ENCODE measurements at places on chromosomes 7 and 10.

DNA sequence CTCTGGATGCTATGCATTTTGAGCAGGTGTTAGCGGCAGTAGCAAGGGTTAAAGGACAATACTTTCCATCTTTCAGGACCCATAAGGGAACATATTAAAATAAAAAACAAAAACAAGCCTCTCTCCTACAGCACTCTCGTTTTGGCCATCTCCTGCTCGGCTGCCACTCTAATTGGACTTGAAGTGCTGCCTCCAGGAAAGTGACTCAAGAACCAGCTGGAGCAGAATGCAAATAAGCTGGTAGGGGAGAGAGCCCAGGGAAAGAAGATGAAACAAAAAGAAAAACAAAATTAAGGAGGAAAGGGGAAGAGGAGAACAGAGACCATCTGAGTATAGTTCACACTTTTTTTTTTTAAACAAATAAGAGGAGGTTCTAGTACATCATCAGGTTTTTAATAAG, 65.6 kb downstream of the HBP1 start:
- DNase-seq, result no peak

- no peak for DNase-seq
These were observed 1.3 kb upstream of the CCDC136 start for GRCh38 chr7:128790315-128791041.

DNA sequence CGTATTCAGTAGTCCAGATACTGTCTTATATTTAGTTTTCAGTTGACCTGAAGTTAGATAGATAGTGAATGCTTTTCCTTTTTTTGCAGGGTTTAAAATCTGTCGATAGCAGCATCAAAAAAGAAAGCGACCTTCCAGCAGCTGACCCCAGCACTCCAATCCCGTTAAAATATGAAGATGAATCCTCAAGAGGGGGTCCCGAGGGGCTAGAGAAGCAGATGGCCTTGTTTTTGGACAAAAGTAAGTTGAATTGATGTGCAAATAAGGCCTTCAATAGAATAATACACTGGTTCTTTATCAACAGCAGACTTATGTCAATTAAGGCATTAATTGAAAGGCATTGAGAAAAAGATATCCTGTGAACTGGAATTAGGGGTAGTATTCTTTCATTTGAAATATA, 18.7 kb downstream of the EDRF1 start:
- no peak for DNase-seq

DNA sequence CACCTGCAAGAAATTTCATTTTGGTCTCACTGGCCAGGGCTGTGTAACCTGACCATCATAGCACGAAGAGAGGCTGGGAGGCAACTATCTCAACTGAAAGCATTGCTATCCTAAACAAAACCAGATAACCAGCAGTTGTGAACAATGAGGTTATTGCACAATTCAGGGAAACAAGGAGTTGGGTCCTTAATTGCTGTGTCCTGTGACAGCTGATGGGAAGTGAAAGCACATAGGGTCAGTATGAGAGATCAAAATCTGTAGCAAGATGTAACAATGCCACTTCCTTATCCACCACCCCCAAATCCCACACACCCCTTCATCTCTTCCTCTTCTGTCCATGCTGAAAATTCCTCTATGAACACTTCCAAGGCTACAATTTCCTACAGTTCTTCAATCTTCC, 80.2 kb downstream of the HTR7 start:
- no peak for DNase-seq

DNA sequence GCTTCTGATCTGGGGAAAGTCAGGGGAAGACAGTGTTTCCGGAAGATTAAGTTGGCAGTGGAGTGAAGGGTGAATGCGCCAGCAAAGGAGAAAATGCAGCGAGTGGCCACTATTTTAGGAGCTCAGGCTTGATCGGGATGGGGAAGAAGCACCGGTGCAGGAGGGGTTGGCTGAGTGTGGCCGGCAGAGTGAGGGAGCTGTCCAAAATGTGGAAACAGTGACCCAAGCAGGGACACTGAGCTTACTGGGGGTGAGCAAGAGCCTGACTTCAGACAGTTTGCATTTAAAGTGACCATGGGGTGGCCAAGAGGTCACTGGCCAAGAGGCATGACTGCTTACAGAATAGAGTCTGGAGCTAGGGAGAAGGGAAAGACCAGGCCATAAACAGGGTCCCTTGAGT, 79.3 kb downstream of the GOLGA7B start:
- no peak for DNase-seq

GRCh38 chr7:134940729-134941128, 45.6 kb upstream of the AGBL3 start:
- DNase-seq, result no peak

DNA sequence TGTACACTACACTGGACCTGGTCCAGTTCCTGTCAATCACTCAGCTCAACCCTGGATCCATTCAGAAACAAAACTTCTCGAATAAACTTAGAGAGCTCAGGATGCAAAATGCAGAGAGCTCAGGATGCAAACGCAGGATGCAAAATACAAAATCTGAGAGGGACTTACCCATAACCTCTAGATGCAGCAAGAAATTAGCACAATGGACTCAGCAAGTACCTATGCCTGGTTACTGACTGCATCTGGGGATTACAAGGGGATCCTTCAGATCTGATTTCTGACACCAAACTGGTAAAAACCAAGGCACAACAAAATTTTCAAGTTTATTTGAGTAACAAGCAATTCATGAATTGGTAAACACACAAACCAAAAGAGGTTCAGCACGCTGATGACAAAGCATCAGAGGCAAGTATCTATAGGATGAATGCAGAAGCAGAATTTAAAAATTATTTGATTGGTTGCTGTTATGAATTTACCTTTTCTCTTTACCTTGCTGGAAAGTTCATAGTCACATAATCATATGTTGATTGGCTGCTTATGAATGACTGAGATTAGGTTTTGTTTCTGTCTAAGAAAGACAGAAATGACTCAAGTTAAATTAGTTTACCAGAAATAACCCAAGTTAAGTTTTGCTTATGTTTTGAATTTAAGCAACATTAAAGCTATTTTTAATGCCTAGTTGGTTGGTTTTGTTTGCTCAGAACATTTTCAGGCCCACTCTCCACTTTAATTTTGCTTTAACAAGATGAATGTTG, 11.4 kb downstream of the GIMAP6 start:
- no peak for DNase-seq

Data from activated gamma-delta T cell treated with anti-CD3 and anti-CD28 coated beads, Interleukin-2, amount 50 U/mL, for 16 hours (primary cell).